GM12865 (cell line): ENCODE measurements at places on chromosomes 16 and 17.

DNA sequence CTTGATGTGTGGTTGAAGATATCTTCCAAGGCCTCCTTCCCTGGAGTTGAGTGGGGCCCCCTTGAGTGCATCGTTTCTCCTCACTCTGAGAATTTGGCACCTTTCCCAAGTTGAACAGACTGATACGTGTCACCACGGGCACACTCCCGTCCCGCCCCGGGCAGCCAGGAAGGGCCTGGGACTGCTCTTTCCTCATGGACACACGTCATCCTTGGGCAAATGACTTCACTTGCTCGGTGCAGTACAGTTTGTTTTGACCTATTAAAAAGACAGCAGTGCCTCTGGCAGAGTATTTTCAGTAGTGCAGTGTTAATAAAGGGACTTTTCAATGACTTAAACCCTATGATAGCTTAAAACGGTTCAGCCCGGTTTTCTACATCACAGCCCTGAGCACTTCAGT, 59.9 kb downstream of the SEC14L1 start:
- DNase-seq: no peak

- DNase-seq: peak; percentile 70
Observed at GRCh38 chr17:7133424-7133823, 18.8 kb upstream of the ASGR2 start.

DNA sequence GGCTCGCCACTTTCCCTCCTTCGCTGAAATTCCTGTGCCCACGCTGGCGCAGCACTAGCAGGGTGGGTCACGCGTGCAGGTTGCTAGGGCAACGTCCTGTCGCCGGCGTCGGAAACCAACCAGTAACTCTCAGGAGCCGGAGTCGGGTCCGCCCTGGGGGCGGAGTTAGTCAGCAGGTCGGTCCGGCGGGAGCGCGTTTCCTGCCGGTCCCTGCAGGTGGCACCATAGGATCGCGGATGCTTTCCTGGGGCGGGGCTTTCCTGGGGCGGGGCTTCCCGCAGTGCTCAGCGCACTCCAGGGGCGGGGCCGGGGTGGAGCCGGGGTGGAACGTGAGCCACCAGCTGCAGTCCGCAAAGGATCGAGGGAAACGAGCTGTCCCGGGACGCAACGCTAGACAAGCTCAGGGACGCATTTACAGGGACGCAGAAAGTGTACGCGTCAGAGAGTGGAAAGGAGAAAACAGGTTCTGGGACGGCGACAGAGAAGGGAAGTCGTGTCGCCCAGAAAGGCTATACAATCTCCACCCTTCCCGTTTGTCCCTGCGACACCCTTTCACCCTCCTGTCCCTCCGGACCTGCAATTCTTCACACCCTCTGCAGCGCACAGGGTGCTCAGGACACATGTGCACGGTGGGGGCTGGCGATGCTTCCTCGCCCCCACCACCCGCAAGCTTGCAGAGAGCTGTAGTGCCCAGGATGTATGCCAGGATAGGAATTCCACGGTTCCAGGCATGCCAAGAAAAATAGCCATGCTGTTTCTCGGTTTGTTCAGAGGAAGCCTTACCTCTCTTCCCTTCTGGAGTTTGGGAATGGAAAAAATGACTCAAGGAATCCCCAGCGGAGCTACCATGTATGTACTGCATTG, 12.3 kb downstream of the COPZ2 start:
- peak; percentile 98 for DNase-seq

DNA sequence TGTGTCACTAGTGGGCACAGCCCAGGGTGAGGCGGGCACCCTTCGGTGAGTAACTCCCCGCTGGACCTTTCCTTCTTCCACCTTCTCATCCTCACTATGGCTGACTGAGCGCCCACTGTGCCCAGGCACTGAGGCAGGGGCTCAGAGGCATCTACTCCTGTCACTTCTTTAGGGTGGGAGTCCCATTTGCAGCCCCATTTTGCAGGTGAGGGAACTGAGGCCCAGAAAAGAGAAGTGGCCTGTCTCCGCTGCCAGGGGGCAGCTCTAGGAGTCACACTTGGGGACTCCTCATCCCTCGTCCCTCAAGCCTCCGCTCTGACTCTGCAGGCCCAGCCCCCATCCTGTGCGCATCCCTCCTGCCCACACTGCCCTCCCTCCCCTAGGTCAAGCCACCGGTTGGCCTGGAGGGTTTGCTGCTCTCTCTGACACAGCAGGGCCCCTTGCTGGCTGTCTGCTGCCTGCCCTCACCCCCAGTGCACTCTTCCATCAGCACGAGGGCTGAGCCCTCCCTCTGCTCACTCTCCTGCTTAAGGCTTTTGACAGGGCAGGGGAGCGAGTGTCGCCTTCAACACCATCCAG, 62.4 kb downstream of the CNGB1 start:
- no peak for DNase-seq

DNA sequence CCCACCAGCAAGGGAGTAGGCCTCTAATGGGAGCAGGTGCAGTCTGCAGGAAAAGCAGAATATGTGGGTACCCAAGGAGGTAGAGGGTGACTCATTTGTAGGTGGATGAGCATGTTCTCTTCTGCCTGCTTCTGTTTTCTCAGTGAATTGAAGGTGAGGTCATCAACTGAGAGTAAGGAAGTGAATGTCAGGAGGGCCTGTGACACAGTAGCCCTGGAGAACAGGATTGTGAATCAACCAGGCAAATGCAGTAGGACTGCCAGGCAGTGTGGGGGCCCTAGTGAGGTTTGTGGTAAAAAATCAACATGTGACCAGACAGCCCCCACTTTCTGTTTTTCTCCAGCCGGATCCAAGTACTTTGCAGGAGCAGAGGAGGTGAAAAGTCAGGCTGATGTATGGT, 150.5 kb upstream of the SOX9 start:
- DNase-seq: peak; percentile 22

DNA sequence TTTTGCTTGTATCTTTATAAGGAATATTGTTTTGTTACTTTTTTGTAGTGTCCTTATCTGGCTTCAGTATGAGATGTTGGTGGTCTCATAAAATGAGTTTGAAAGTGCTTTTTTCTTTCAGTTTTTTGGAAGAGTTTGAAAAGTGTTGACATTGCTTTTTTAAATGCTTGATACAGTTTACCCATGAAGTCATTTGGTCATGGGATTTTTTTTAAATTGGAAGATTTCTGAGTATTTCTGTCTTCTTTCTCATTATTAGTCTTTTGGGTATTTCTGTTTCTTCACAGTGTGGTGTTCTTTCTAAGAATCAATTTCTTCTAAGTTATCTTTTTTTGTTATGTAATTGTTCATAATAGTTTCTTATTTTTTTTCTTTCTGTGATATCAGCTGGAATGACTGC, 15.1 kb downstream of the ZNF267 start:
- no peak for DNase-seq

GRCh38 chr16:12350945-12351344, 374.4 kb downstream of the SNX29 start:
- DNase-seq: no peak

- DNase-seq: no peak
Observed at GRCh38 chr17:57898487-57899311, 48.9 kb upstream of the MRPS23 start.

GRCh38 chr17:40542558-40543411, 22.5 kb downstream of the CCR7 start:
- DNase-seq: peak; percentile 81

DNA sequence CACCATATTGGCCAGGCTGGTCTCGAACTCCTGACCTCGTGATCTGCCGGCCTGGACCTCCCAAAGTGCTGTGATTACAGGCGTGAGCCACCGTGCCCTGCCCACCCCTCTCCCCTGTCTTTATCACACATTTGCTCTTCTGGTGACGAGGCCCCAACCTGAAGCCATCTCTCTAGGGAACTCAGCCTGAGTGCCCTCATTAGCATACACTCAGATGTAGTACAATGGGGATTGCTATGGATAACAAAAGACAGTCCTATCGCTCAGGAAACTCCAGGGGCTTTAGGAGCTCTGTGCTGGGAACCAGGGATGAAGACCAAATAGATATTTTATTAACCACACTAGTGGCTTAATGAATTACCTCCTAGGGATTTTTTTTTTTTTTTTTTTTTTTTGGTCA, 100.7 kb downstream of the MARF1 start:
- no peak for DNase-seq

DNA sequence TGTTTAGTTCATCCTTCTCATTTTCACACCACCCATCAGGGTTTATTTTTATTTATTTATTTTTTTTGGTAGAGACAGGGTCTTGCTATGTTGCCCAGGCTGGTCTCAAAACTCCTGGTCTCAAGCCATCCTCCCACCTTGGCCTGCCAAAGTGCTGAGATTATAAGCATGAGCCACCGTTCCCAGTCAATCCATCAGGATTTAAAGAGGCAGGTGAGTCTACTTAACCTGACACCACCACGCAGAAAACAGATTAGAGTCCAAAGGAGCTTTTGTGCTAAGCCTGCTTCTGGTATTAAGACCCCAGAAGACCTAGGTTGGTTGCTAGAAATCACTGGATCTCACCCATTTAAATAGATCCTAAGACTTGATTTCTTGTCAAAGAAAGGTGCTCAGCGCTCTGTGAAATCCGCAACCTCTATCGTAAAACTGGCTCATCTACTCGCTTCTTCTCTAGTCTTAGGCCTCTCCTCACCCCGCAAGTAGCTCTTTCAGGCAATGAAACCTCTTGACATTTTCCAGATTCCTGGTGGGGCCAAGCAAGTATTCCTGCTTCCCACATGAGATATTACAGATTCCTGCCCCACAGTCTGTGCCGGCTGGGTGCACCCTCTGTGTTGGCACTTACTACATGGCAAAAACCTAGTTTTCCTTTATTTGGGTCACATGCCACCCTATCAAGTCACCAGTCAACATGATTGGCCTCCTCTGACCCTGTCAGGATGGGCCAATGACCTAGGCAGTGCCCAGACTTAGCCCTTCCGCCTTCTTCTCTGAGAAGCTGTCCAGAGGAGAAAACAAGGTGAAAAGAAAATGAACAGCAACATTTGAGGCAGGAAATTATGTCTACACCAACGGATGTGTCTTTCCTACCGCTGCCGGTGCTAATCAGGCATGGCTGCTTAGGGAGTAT, 9.0 kb downstream of the PITPNA start:
- DNase-seq: no peak

- no peak for DNase-seq
Observed at GRCh38 chr17:58304750-58305486, 23.7 kb downstream of the TSPOAP1 start.

GRCh38 chr16:50519001-50519400, 29.2 kb upstream of the NKD1 start:
- DNase-seq: no peak

DNA sequence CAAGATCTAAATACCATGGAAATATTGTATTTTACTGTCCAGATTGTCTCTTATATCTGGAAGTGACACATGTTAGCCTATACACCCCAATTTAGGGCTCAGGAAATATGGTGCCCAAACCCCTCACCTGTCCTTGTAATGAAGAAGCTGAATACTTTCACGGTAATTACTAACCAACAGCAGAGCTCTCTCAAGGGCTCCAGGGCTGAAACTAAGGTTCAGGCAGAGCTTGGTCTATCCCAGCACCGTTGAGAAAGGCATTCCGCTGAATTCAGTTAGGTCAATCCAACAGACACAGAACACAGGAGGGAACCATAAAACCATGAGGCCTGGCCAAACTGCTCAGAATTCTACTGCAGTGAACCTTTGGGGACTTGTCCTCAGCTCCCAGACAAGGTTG, 14.9 kb downstream of the MYO18A start:
- DNase-seq: no peak

DNA sequence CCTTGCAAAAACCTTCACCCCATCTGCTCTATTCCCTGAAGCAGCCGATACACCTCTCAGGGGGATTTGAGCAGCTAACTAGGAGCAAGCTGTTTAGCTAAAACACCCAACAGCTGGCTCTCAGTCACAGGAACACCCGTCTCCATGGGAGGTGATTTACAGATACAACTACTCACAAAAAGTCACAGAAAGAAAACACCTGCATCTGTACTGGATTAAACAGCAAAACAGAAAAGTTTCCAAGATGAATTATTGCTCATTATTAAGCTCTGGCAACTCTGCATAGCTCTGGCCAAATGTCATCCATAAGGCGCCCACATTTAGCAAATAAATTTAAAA, 22.3 kb downstream of the GJC1 start:
- peak; percentile 11 for DNase-seq

GRCh38 chr17:2064520-2064971, 9.6 kb downstream of the HIC1 start:
- no peak for DNase-seq

- DNase-seq: peak; percentile 32
Observed at GRCh38 chr16:84484579-84485254, 19.7 kb downstream of the MEAK7 start.

- DNase-seq: peak; percentile 48
Observed at GRCh38 chr16:81779536-81780320, 637 bp downstream of the PLCG2 start.

- no peak for DNase-seq
Observed at GRCh38 chr16:18932243-18932987, 6.2 kb upstream of the SMG1 start.

DNA sequence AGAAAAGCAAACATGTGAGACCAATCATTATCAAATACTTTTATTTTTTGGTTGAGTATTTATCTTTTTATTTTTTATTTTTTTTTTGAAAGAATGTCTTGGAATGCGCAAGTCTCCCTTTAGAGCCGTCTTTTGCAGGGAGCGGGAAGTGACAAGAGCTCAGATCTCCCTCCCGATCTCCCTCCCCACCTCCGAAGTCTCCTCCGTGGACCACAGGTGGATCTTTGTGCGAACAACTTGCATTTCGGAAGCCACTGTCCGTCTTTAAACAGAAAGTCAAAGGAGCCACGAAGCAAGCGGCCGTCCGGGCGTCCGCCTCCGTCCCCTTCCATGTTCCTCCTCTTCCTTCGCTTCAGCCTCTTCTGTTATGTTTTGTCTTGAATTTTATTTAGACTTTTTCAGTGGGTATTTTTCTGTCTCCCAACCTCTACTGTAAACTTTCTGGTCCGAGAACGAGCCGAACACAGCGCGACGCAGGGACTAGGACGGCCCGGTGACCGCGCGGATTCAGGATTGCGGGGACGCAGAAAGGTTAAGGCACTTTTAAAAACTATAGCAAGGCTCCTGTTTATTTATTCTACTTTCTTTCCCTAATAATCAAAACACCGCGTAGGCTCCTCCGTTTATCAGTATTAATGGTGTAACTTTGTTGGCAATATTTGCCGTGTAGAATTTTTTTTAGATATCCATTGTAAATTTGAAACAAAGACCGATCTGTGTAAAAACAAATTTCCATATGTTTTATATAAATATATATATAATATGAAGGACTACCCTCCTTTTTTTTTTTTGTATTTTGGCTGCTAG, 3.3 kb downstream of the FOXF1 start:
- DNase-seq: no peak

- no peak for DNase-seq
Observed at GRCh38 chr17:63142836-63143235, 176.8 kb downstream of the TANC2 start.

DNA sequence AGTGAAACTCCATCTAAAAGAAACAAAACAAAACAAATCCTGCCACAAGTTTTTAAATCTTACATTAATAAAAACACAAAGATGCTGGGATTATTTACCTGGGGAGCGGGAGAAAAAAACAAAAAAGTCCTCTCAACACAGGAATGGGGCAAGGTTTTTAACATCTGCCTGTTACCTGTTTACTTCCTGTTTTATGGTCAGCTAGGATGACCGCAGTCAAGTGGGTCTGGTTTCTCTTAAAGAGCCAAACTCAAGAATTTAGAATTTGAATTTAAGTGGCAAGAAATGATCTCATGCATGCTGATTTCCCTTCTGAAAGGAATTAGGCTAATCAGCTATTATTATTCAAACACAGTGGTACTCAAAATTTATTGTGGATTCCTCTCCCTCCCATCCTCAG, 39.7 kb upstream of the TBC1D3K start:
- DNase-seq: peak; percentile 75

GRCh38 chr17:83124871-83125514, 45.6 kb downstream of the METRNL start:
- no peak for DNase-seq
